ENCODE measurements at places on chromosomes 2 and 18. TPM values are rescaled to one million over a fixed set of nuclear protein-coding genes. Genes with fewer than 3 reads are reported as not detected.

Gene ZNF397
- 34.5 TPM for polyA plus RNA-seq

Gene REG1B
- 2.2 TPM for polyA plus RNA-seq

Gene ASXL3
- 0.01 TPM for polyA plus RNA-seq

Gene ASTL
- 0.03 TPM for polyA plus RNA-seq

Gene SGPP2
- polyA plus RNA-seq, result 0.10 TPM

Gene ANKRD29
- 1.2 TPM for polyA plus RNA-seq

Gene KYNU
- 0.43 TPM for polyA plus RNA-seq

Gene RGPD3
- 0.35 TPM for polyA plus RNA-seq

Gene KIF5C
- 0.31 TPM for polyA plus RNA-seq

Gene SLC14A1
- polyA plus RNA-seq, result 2.6 TPM

Gene PROC
- polyA plus RNA-seq, result not detected

Gene TEX44
- not detected for polyA plus RNA-seq

Gene UGT1A4
- polyA plus RNA-seq, result not detected

Gene CNTNAP5
- polyA plus RNA-seq, result not detected

Gene AGAP1
- 19.6 TPM for polyA plus RNA-seq

Gene MAPRE2
- 3.3 TPM for polyA plus RNA-seq

Gene GAL3ST2
- not detected for polyA plus RNA-seq

Gene ERCC3
- 27.2 TPM for polyA plus RNA-seq

Gene LYG1
- 1.4 TPM for polyA plus RNA-seq

Gene PLA2R1
- polyA plus RNA-seq, result 0.20 TPM

Gene ITM2C
- polyA plus RNA-seq, result 11.5 TPM

Gene TTLL4
- polyA plus RNA-seq, result 9.2 TPM

Gene DCC
- polyA plus RNA-seq, result 0.01 TPM

Gene NLRC4
- 0.30 TPM for polyA plus RNA-seq

Gene EPHA4
- 6.3 TPM for polyA plus RNA-seq
